ENCODE measurements at places on chromosomes 7 and 10. TPM values are rescaled to one million over a fixed set of nuclear protein-coding genes. Genes with fewer than 3 reads are reported as not detected.
A peak's percentile ranks its signal among the peaks of the same experiment; 100 is the strongest.

The TMEM184A gene
- total RNA-seq: 4.5 TPM

- H3K27me3 ChIP-seq: no peaks in the 10 kb centered on the region
- DNase-seq: no peak
- no peaks in the 10 kb centered on the region for H3K36me3 ChIP-seq
- no peak overlapping the region for H3K4me3 ChIP-seq
Measured at GRCh38 chr10:126518218-126519080, 130.2 kb upstream of the ADAM12 start.

DNA sequence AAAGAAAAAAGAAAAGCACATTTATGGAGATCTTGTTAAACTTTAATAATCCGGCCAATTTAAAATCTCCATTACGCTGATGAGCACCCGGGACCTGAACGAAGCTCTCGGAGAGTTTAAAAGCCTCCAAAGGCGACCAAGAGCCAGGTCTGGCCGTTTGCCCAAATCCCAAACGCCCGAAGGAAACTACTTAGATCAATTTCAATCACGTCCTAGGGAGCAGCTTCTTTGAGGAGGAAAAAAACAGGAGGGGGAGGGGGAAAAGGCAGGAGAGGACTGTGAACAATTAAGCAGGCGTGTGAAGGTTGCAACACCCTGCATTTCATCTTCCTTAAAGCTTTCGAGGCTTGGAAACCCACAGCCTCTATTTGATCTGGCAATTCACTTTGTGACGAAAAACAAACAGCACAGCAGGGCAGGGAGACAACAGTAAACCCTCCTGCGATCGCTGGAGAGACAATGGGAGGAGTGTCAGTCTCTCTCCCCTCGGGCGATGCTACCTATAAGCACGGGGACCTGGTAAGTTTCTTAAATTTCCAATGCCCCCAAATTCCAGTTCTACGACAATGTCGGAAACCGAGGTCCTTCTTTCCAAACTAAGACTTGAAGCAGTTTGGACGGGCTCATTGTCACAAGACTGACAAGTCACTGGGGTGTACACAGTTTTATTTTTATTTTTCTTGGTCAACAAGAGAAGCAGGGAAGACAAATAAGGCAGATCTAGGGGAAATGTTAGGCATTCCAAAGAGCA is 1.2 kb downstream of the KLF6 start:
- peaks cover 49% of the 10 kb centered on the region for H3K36me3 ChIP-seq
- H3K27ac ChIP-seq: peak overlapping the region; percentile 95
- H3K27me3 ChIP-seq: no peaks in the 10 kb centered on the region

The CCL24 gene
- total RNA-seq: not detected

- H3K27ac ChIP-seq: peak overlapping the region; percentile 68
- peak; percentile 90 for DNase-seq
- peaks cover 25% of the 10 kb centered on the region for H3K4me1 ChIP-seq
- H3K36me3 ChIP-seq: no peaks in the 10 kb centered on the region
- H3K27me3 ChIP-seq: no peaks in the 10 kb centered on the region
Measured at GRCh38 chr10:79070606-79071395, 2.0 kb downstream of the ZMIZ1 start.
